ENCODE measurements at places on chromosomes 6 and 20.

DNA sequence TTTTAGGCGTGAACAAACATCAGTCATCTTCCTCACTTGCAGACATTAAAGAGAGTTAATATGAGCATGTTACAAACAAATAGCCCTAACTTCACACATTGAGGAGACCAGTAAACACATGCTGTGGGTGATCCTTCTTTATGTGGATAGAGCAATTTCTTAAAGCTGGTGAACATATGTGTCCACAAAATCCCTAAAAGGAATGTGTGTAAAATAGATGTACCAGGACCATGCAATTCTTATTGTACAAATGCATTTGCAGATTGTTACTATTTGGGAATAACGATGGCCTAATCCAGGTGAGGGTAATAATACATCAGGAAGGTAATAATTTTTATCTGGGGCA lies 228.9 kb downstream of the ALDH8A1 start:
- no peak for DNase-seq

GRCh38 chr20:43984587-43984986 lies 69.9 kb downstream of the TOX2 start:
- DNase-seq, result no peak

DNA sequence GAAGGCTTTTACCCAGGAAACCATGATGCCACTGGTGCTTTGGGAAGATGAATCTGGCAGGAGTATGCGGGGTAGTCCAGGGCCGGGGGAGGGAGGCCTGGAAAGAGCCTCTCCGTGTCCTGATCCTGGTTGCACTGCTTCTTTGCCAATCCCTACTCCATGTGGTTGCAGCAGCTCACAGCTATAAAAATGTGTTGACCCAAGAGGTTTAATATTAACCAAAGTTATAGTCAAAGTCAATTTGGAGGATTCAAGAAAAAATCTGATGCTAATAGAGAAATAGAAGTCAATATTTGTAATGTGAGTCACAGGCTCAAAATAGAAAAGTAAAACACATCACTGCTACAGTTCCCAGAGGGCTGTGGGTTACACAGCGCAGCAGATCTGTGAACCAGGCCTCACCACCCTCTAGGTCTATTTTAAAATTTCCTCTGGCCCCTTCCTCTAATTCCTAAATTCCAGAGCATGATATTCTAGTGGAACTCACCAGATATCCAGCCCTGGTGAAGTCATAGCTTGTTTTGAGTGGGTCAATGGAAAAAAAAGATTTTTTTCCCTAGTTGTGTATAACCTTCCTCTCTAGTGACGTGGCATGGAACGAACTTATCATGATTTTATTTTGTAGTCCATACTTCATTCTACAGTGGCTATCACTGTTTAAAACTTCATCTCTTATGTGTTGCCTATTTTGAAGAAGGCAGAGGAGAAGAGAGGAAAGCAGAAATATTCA lies 63.2 kb upstream of the BMP2 start:
- peak; percentile 85 for DNase-seq

- no peak for DNase-seq
Measured at GRCh38 chr6:145811741-145812140, 2.9 kb downstream of the FBXO30 start.

- peak; percentile 18 for DNase-seq
Measured at GRCh38 chr20:57212534-57213276, 53.7 kb downstream of the BMP7 start.

GRCh38 chr6:109104512-109104911 lies 9.2 kb downstream of the CEP57L1 start:
- DNase-seq, result no peak

- no peak for DNase-seq
Measured at GRCh38 chr6:157877573-157878438, 54.8 kb downstream of the SNX9 start.

- DNase-seq, result no peak
Measured at GRCh38 chr6:13924146-13924948, 405 bp upstream of the RNF182 start.
